ENCODE measurements at places on chromosomes 5 and 9.
A peak's percentile ranks its signal among the peaks of the same experiment; 100 is the strongest.

DNA sequence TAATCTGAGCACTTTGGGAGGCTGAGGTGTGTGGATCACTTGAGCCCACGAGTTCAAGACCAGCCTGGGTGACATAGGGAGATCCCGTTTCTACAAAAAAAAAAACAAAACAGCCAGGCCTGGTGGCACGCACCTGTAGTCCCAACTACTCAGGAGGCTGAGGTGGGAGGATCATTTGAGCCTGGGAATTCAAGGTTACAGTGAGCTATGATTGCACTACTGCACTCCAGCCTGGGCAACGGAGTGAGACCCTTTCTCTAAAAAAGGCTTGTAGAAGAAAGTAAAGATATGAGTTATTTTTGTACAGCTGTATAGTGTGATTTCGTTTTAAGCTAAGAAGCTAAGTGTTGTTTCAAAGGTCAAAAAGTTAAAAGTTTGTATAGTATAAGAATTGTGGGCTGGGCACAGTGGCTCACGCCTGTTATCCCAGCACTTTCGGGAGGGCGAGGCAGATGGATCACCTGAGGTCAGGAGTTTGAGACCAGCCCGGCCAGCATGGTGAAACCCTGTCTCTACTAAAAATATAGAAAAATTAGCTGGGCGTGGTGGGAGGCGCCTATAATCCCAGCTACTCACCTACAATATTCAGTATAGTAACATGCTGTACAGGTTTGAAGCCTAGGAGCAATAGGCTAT is 18.8 kb downstream of the UBE2R2 start:
- DNase-seq: no peak

- DNase-seq: peak; percentile 28
Measured at GRCh38 chr5:122906768-122907167, 61.4 kb downstream of the SNX24 start.

DNA sequence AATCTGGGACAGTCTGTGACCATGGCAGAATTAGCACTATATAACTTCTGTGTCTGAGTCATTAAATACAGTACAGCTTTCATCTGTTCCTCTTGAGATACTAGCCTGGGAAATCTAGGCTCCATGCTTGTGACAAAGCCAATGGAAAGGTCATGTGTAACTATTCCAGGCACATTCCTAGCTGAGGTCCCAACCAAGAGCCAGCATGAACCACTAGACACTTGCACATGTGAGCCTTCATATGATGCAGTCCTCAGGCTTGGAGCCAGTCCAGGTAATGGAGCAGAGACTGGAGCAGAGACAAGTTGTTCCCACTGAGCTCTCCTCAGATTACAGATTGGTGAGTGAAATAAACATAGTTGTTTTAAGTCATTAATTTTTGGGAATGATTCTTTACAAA is 412.4 kb upstream of the ZNF462 start:
- DNase-seq: no peak

- no peak for DNase-seq
Measured at GRCh38 chr5:61329550-61330128, 2.4 kb upstream of the ZSWIM6 start.

- peak; percentile 30 for DNase-seq
Measured at GRCh38 chr5:135037519-135038204, 3.6 kb upstream of the PITX1 start.

DNA sequence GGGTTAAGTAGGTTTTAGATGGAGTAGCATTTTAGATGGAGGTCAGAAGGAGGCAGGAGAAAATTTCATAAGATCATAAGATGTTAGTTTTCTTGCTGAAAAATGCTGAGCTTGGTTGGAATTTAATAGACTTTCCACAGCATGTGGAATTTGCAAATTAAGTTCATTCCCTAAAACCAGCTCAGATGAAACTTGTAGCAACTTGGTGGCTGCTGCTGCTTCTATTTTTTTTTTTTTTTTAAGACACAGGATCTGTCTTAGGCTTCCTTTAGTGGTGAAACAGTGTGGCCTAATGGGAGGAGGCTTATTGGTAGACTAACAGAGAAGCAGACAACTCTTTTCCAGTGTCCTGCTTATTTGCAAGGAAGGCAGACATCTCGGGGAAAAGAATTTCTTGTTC is 154.5 kb downstream of the AOPEP start:
- no peak for DNase-seq

GRCh38 chr5:140795259-140795641 is 598 bp downstream of the PCDHA2 start:
- DNase-seq: peak; percentile 18

- no peak for DNase-seq
Measured at GRCh38 chr9:80082213-80082612, 510.4 kb downstream of the TLE4 start.

DNA sequence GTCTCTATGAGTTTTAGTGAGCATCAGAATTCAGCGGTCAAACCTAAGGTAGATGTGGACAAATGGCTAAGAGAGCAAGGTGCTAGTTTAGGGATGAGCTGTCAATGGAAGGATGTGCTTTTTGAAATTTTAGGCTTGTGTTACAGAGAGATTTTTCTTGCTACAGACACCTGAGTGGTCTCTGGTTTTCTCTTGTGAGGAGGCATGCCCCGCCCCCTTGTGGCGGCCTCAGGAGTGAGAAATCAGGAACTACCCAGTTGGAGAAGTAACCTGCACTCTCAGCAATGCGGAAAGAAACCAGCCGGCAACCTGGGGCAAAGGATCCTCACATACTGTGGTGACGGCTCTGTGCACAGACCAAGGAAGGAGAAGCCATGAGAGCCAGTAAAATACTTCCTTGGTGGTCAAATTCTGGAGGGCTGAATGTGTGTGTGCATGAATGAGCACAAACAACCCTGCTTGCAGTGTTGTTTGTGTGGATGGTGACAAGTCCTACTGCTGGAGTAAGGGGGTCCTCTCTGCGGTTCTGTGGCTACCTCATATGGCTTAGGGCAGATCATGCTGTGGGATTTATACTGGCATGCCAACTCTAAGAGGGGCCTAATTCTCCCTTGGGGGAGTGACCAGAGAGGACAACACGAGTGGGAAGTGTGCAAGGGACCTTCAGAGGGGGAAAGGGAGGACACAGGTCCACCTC is 16.7 kb upstream of the HSD17B4 start:
- peak; percentile 82 for DNase-seq

GRCh38 chr5:171586436-171586835 is 167.0 kb downstream of the FGF18 start:
- DNase-seq: no peak

GRCh38 chr5:38548064-38548759 is 8.2 kb downstream of the LIFR start:
- no peak for DNase-seq

GRCh38 chr9:134099123-134099761 is 31.4 kb upstream of the BRD3 start:
- peak; percentile 70 for DNase-seq

DNA sequence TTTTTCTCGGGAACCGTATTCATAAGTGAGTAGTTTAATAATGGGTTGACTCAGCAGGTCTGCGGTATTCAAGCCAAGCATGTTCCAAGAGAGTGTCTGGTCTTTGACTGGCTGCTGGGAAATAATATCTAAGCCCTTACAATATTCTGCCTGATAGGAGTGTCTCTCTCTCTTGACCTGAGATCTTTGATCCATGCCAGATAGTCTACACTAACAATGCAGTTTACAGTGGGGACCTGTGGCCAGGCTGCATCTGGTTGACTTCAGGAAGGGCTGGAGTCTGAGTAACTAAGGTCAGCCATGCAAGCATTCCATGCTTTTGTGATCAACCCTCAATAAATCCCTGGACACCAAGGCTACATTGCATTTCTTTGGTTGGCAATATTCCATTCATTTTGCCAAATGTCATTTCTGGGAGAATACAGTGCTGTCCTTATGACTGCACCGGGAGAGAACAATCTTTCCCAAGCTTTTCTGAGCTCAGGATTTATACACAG is 195.5 kb downstream of the SEMA5A start:
- DNase-seq: no peak

DNA sequence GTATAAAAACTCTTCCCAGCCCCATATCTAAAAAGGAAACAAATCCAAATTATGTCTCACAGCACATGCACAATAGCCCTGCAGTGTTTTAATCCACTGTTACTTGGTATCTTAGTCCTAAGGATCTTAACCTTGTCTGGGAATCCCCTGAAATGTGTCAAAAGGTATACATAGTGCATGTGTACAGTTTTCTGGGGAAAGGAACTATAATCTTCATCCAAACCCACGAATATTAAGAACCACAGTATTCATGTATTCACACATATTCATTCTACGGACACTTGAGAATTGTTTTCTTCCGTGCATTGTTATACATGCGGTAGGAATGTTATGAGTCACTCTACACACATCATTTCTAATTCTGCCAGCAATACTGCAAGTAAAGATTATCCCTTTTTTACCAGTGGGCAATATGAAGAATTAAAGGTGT is 47.8 kb upstream of the SNX2 start:
- DNase-seq: no peak

DNA sequence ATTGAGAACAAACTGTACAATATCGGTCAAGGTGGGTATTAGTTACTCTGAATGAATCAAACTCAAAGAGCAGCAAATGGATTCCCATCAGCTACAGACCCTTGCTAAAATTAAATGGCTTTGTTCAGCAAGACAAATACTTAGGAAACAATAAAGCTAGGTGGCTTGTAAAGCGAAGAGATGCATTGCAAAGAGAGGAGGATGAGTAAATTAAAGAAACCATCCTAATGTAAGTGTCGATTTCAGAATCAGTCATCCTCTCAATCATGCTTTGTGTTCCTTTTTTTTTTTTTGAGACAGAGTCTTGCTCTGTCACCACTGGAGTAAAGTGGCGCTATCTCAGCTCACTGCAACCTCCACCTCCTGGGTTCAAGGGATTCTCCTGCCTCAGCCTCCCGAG is 359.2 kb upstream of the ZNF462 start:
- DNase-seq: no peak

GRCh38 chr5:176776916-176777315 is 33.4 kb upstream of the UNC5A start:
- DNase-seq: no peak

- no peak for DNase-seq
Measured at GRCh38 chr9:136545692-136545964, 220 bp downstream of the NOTCH1 start.

DNA sequence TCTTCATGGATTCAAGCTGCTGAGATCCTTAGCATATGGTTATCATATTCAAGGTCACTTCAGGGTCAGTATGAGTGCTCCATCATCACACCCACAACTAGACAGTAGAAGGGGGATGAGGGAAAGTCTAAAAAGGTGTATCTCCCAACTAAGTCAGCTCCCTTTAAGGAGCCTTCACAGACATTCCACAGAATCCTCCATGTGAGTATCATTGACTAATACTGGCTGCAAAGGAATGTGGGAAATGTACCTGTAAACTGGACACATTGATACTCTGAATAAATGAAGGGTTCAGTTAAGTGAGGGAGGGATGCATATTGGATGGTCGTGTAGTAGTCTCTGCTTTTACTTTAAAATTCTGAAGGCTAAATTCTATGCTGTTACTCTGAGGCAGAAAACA is 330.7 kb downstream of the LRRC70 start:
- DNase-seq: no peak

GRCh38 chr9:121336665-121337064 is 33.4 kb downstream of the STOM start:
- DNase-seq: no peak

All from ELF-1 (cell line).